ENCODE measurements at places on chromosomes 16 and 17.

DNA sequence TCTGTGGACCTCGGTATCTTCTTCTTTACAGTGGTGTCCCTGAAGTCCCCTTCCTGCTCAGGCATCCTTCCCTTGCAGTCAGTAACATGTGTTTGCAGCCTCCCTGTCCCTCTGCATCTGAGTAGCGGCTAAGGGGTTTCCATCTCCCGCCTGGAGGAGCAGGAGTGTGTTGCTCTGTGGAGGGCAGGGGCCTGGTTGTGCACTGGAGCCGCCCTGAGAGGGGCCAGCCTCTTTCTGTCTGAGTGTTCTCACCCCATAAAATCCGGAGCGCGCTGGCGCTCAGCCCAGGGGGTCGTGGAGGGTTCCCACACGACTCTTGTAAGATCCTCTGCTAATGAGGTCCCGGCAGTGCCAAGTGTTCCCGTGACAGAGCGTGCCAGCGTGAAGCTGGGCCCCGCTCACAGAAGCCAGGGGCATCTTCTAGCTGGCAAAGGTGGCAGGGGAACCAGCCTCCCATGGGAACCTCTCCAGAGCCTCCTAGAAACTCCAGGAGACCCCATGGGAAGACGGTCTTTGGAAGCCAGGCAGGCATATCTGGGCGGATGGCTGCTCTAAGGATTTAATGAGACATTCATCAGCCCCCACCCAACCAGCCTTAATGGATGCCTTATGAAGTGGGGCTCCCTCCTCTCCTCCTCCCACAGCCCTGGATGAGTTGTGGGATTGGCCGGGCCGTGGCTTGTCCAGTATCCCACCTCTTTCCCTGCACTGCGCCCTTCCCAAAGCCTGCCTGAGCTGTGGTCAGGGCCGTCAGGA is 91.4 kb upstream of the GSE1 start:
- no peak for DNase-seq

DNA sequence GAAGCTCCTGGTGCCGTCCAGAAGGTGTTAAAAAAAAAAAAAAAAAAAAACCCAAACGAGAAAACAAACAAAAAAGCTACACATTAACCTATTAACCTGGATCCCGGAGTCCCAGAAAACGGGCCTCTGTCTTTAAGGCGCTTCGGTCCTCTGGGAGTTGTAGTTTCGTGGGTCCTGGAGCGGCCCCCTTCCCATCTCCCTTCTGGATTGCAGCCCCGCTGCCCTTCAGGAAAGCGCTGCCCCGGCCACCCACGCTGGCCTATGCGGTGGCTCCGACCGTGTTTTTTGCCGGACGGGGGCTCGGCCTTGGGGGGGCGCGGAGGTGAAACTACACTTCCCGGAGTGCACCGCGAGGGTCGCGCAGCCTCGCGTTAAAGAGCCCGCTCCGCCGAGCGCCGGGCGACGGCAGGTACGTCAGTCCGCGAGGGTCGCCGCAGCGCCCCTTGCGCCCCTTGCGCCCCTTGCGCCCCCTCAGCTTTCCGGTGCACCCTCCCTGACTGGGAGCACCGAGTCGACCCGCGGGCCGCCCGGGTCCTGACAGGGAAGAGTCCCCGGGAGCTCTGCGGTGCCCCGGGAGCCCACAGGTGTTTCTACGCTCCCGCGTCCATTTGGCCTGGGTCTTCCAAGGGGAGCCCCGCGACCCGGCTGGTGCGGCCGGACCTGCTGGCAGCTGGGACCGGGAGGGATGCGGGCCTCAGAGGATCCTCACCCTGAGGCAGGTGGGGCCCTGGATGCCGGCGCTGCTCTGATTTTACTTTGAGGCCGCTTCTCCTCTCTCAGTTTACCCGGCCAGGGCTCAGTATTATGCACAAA is at the start of gene FCSK:
Gene FCSK, plus strand, starts transcription at position 374 of the 813 bp plus-strand sequence. CDS start 8,596 bp downstream, outside the sequence.
- peak; percentile 36 for DNase-seq

- no peak for DNase-seq
Observed at GRCh38 chr17:16415031-16415924, at the start of gene TRPV2. Gene TRPV2, plus strand, starts transcription at chr17:16415571. Its CDS starts 2,098 bp downstream, at chr17:16417669.

DNA sequence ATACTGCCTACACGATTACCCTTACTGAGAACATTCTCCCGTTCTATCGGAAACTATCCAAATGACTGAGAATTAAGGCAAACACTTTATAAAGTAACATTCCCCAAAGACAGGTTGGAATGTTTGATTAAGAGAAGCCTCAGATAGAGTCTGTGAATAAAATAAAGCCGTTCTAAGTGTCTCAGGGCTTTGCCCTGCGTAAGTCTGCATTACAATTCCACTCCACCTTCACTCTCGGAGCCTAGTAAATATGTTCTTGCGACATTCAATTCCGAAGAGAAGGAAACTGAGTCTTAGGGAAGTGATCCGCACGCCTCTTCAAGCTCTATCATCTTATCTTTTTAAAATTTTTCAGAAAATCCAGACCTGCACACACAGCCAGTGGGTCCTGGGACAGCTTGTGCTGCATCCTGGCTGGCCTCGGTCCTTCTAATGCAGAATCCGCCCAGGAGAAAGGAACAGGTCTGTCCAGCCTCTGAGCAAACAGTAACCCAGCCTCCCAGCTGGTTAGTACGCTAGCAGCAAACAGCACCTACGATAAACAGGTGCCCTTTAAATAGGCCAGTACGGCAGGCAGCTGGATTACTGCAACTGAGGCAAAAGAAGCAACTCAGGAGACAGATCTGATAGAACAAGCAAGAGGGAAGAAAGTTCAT is 254.1 kb upstream of the IRX3 start:
- no peak for DNase-seq

DNA sequence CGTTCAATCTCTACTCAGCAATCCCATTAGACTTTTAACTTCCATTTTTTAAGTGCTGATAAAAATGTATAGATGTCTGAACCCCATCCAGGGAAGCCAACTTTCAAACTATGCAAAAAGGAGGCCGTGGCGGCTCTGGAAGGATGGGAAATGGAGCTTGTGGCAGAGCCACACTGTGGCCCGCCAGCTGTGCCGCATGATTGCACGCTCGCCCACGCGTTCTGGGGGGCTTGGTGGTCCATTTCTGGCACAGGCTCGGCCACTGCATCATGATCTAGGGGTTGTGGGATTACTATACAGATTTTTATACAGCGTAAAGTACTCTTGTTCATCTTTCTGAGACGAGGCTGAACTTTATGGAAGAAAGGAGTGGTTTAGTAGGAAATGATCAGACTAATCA is 57.6 kb downstream of the FOXL1 start:
- DNase-seq, result no peak

GRCh38 chr16:86297866-86298757 is 212.2 kb upstream of the FOXF1 start:
- DNase-seq, result no peak

- DNase-seq, result no peak
Observed at GRCh38 chr16:51766739-51767138, 615.7 kb upstream of the SALL1 start.

- DNase-seq, result no peak
Observed at GRCh38 chr17:81532490-81533287, 4.5 kb downstream of the FSCN2 start.

- DNase-seq, result no peak
Observed at GRCh38 chr17:56629531-56630075, 36.1 kb downstream of the NOG start.

DNA sequence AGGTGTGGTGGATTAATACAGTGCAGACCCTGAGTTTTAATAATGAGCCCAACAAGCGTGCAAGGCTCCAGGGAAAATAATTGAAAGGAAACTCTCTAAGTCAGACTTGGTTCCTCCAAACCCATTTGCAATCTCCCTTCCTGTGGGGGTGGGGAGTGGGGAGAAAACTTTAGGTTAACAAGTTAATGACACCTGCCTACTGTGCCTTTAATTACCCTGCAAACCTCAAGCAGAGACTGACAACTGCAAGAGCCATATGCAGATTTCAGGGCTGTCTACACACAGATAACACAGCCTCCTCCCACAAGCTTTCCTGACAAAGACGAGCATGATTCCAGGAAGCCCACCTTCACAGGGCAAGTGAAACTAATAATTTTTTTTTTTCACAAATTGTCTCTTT is 359.3 kb downstream of the HS3ST4 start:
- DNase-seq, result no peak

DNA sequence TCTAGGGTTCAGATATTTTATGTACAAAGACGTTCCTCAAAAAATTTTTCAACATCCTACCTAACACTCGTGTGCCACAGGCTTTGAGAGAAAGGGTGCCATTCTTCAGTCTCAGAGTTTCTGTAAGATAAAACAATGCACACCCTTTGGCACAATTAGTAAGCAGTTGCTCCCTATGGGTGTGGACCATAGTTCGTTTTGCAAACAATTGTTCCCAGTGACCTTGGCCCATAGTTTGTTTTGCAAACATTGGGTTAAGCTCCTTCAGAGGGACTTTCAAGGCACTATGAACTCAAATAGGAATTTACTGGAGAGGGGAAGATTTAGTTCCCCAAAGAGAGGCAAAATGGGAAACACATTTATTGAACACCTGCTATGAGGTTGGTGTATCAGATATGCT is 220.3 kb upstream of the CA10 start:
- DNase-seq, result no peak

DNA sequence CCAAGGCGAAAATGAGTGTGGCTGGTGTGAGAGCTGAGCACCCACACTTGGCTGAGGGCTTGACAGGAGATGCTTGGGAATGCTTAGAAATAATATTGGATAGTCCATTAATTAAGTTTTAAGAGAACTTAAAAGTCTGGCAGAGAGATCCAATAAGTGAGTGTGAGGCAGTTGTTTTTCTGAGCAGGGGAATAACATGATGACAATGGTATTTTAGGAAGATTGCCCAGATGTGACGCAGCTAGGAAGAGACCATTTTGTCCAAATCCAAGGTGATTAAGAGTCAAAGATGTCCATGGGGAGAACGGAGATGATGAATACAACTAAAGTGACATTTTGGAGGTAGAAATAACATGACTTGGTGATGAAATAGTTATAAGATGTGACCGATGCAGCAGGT is 102.8 kb upstream of the AXIN2 start:
- DNase-seq, result no peak

GRCh38 chr16:54926166-54926838 is 4.4 kb upstream of the IRX5 start:
- no peak for DNase-seq
